ENCODE measurements at places on chromosomes 11 and 22. TPM values are rescaled to one million over a fixed set of nuclear protein-coding genes. Genes with fewer than 3 reads are reported as not detected.

DNA sequence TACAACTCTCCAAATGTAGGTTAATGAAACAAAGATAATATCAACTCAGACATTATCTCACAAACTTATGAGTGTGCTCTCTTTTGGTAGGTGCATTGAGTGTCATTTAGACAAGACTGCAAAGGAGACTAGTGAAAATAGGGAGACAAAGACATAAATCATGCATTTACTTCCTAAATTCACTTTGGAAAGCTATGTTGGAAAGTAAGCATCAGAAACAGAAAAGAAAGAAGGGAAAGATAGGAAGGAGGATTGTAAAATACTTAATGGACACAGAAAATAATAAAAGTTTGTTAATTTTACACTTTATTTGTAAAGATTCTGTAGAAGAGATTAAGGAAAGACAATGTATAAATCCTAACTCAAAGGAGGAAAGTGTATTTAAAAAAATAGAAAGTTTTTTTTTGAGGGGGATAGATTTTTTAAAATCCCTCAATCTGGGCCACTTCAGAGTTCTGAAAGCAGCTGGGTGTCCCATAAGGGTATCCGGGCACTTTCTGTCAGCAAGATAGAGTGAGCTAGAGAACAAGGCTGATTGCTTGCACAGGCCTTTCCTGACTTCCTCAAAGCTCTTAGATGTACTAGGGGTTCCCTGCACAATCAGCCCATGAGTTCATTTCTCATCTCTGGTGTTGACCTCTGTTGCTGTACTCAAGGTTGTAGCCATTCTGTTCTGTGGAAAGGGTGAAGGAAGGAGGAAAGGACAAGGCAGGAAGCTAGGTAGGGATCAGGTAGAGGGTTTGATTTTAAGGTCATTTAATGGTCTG, 22.4 kb upstream of the RDX start:
- DNase-seq, result no peak

- DNase-seq, result no peak
These were observed 159.9 kb upstream of the GRK3 start for GRCh38 chr22:25404556-25404927.

DNA sequence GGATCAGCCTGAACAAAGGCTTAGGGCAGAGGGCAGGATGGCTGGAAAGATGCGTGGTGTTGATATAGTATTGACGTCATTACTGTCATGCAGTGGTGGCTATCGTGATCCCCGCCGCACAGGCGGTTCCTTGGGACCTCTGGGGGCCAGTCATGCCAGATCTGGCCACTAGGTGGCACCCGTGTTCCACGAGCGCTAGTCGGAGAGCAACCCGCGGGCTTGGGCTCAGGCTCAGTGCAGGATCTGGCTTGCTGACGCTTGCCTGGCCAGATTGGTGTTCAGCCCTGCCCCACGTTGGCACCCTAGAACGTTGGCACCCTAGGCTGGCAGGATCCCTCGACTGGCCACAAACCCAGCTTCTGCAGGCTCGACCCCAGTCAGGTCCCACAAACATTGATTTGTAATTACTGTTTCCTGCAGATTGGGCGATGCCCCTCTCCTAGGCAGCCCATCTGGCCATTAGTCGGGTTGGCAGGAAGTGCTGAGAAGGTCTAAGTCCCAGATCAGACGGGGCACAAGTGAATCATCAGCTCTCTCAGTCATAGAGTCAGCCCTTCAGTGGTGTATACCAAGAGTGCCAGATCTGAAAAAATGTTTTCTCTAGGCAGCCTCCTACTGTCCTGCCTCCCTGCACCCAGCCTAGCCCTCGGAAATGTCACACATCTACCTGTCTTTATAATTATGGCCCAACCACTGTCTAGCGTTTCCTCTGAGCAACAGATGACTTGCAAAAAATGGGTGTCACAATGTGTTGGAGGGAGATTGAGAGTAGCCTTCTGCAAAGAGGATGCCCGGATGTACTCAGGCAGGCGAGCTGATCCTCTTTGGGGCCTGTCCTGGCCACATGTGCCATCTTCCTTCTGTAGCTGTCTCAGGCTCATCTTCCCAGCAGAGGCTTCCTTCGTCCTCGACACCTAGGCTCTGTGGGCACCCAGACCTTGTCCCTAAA, 315.3 kb downstream of the TMEM135 start:
- DNase-seq, result peak; percentile 81

GRCh38 chr11:129694538-129694937, 121.1 kb upstream of the TMEM45B start:
- peak; percentile 10 for DNase-seq

GRCh38 chr22:27504360-27505253, 296.9 kb downstream of the MN1 start:
- DNase-seq, result no peak

- no peak for DNase-seq
These were observed 524.0 kb upstream of the KIRREL3 start for GRCh38 chr11:127524618-127525017.

GRCh38 chr22:18110954-18111758, 547 bp downstream of the TUBA8 start:
- DNase-seq, result no peak

DNA sequence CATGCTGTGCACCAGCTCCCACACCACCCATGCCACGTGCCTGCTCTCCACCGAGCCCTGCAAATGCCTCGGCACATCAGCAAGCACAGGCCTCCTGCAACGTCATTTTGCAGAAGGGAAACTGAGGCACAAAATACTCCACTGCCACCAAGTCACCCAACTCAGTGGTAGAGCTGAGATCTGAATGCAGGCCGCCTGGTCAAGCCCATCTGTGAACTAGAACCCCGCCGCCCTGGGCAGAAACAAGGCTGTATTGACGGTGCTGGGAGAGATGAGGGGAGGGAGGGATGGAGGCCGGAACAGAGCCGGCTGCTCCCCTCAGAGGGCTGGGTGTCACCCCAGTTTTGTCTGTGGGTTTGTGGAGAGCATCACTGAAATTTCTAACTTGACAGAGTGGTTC, 81.4 kb downstream of the CDKN1C start:
- no peak for DNase-seq

- no peak for DNase-seq
These were observed 17.7 kb downstream of the CDKN1C start for GRCh38 chr11:2867722-2868505.

GRCh38 chr11:128757886-128758612, 64.2 kb downstream of the FLI1 start:
- DNase-seq, result no peak

- DNase-seq, result no peak
These were observed 439.6 kb upstream of the CCDC90B start for GRCh38 chr11:83725728-83726127.

- no peak for DNase-seq
These were observed 32.2 kb downstream of the SLC6A5 start for GRCh38 chr11:20631519-20632168.

DNA sequence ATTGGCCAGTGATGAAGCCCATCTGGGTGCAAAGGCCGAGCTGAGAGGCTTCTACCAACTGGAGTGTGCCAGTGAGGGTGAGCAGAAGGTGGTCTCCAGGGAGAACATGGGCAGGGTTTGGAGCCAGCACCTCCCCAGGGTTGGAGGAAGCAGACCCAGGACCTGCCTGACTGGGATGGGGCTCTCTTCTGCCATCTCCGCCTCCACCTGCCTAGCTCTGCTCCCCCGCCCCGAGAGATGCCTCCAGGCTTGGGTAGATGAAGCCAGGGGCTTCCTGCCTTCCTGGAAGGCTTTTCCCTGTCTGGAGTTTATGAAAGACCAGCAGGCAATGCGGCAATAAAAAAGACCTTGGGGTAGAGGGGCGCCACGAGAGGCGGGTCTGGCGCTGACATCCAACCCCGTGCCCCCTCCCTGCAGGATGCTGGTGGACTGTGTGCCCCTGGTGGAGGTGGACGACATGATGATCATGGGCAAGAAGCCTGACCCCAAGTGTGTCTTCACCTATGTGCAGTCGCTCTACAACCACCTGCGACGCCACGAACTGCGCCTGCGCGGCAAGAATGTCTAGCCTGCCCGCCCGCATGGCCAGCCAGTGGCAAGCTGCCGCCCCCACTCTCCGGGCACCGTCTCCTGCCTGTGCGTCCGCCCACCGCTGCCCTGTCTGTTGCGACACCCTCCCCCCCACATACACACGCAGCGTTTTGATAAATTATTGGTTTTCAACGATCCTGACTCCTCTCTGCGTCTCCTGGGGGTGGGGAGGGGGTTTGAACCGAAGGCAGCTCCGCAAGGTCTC, 3.3 kb downstream of the SELENOM start:
- no peak for DNase-seq

GRCh38 chr11:20980736-20981135, 311.4 kb downstream of the NELL1 start:
- DNase-seq, result no peak

GRCh38 chr11:107176148-107177105, 158.2 kb upstream of the GUCY1A2 start:
- DNase-seq, result no peak

GRCh38 chr11:66614073-66614472, 2.4 kb upstream of the RBM14 start:
- DNase-seq, result no peak

GRCh38 chr11:64356498-64357411, 2.2 kb upstream of the RPS6KA4 start:
- DNase-seq, result peak; percentile 28

DNA sequence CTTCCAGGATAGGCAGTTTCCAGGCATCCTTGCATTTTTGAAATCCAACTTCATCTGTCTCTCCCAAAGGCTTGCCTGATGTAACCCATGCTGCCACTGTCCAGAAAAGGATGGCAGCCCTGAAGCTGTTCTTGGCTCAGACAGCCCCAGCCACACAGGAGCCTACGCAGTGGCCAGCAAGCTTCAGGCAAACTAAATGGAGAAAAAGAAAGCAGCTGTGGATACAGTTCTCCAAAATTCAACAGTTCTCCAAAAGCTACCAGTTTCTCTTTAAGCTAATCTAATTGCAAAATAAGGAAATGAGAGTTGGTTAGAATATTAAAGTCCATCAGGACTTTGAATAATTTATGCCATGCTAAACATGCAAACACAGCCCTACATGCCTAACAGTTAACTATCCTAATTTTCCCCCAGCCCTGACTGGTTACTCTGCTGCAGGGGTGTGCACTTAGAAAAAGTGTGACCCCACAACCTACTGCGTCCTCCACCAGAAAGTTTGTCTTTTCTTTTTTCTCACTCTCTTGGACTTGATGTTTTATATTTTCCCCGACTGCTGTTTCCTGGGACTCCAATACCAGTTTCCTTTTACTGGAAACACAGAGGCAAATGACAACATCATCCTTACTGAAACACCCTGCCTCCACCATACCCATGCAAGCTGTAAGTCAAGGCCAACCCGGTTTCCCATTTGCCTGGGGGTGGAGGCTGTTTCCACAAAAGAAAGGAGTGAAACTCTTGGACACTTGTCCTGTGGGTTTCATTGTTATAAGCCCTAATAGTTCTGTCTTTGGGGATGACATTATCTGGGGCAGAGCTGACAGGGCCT, 69.1 kb upstream of the OR5AN1 start:
- no peak for DNase-seq

- peak; percentile 47 for DNase-seq
These were observed 89.8 kb downstream of the PDE2A start for GRCh38 chr11:72584293-72584938.

GRCh38 chr11:90197377-90197776, 25.5 kb downstream of the CHORDC1 start:
- DNase-seq, result no peak

Gene PAMR1
- total RNA-seq, result not detected
